Renal cortex interstitium (tissue), 15 donors: ENCODE measurements at places on chromosomes 3 and 15. TPM values are rescaled to one million over a fixed set of nuclear protein-coding genes. Genes with fewer than 3 reads are reported as not detected.

The ACOX2 gene
- polyA plus RNA-seq, result 33.4 TPM

GRCh38 chr3:16975083-16975482, 90.3 kb downstream of the PLCL2 start:
- DNase-seq, result no peak

The LMCD1 gene
- 35.8 TPM for polyA plus RNA-seq

DNA sequence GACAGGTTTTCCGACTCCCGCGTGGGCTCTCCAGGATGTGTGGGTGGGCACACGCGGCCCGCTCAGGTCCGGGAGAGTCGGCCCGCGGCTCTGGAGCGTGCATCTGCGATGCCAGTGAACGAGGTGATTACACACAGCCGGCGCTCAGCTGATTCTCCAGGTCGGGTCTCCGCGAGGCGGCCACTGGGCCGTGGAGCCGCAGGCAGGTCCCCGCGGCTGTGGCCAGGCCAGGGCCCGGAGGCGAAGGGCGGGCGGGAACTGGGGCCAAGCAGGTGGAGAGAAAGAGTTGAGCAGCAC, 13.2 kb downstream of the PAK6 start:
- DNase-seq, result no peak

- no peak for DNase-seq
Measured at GRCh38 chr15:93414576-93415231, 325.7 kb upstream of the RGMA start.

DNA sequence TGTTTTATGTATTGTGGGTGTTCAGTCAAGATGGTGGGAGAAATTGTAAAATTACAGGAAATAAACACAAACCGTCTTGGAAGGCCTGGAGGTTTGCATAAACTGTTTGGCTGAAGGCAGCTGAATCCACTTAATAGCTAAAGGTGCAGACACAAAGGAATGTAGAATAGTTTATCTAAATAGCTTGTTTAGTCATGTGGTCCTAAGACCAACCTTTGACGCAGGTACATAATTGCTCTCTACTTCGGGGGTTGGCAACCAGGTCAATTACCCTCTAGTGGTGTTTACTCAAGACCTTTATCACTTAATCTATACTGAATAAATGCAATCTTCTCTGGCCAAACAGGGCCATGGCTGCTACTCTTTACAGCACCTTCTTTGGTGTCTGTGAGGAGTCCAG, 502.8 kb downstream of the IGSF11 start:
- no peak for DNase-seq

The ADCY5 gene
- 10.0 TPM for polyA plus RNA-seq

DNA sequence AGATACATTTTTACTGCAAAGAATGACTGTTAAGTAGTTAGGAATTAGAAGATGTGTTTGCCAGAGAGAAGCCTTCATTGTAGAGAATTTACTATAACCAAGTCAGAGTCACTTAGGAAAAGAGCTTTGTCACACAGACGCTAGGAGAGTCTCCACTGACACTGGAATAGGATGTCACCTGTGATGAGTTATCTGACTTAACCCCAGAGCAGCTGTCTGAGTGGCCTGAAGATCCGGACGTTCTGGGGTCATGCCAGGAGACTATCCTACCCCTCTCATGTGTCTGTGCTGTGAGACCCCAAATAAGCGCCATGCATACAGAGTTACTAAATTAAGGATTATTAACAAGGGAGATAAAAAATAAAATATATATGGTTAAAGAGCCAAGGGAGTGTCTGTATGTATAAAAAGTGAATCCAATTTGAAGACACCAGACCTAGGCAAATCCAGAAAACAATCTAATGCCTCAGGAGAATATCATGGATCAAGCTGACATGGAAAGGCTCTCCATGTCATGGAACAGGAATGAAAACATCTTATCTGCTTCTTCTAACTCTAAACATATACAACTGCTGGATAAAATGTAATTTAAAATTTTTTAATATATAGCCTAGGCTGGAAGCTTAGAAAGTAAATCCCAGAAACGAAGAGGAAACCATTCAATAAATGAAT, 43.5 kb downstream of the ITGB5 start:
- DNase-seq, result no peak

DNA sequence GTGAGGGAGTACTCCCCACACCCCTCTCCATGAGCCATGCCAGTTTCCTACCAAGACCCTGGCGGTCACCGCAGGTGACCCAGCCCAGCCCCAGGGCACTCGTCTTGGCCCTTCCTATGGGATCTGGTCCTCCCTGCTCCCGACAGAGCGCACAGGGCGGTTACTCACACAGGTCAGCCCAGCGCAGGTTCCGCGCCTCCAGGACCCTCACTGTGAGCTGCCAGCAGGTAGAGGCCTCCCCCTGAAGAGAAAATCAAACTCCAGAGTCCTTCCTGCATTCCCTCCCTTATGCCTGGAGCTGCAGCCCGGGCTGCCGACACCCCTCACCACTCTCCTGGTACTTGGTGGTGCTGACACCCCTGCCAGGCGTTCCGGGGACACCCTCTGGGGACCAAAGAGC, 6.9 kb downstream of the PLA2G4D start:
- no peak for DNase-seq

DNA sequence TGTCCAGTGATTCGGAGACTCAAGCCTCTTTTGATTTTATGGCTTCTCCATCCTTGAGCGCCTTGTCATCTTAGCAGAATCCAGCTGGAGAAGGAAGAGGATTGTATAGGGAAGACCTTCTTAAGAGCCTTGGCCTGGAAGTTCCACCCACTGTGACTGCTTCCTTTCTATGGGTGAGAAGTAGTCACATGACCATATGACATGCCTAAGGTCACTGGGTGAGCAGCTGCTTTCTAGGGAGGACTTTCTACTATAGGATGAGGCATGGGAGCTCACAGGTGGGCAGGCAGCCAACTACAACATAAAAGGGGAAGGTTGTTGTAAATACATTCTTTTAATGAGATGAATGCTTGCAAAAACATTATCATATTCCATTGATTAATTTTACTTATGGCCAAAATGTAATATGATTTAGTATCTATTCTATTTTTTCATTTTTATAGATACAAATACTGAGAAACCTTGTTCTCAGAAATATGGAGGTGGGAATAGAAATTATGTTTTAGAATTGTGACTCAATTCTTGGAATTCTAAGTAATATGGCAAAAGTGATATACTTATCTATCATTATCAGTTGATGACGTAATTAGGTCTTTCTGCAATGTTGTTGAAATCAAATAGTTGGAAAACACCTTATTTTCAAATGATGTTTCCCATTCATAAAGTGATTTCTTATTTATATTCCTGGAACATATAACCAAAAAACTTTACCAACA, 53.6 kb upstream of the MINAR1 start:
- no peak for DNase-seq

The PARP15 gene
- polyA plus RNA-seq, result 0.47 TPM

- no peak for DNase-seq
Measured at GRCh38 chr15:98548139-98548971, 100.0 kb upstream of the IGF1R start.

DNA sequence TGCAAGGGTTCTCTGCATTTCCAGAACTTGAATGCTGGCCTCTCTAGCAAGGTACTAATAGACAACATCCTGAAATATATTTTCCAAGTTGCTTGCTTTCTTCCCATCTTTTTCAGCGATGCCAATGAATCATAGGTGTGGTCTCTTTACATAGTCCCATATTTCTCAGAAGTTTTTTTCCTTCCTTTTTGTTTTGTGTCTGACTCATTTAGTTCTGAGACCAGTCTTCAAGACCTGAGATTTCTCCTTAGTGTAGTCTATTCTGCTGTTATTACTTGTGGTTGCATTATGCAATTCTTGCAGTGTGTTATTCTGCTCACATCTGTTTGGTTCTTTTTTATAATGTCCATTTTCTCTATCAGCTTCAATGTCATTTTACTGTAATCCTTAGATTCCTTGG, 1265.0 kb upstream of the ALCAM start:
- DNase-seq, result no peak

DNA sequence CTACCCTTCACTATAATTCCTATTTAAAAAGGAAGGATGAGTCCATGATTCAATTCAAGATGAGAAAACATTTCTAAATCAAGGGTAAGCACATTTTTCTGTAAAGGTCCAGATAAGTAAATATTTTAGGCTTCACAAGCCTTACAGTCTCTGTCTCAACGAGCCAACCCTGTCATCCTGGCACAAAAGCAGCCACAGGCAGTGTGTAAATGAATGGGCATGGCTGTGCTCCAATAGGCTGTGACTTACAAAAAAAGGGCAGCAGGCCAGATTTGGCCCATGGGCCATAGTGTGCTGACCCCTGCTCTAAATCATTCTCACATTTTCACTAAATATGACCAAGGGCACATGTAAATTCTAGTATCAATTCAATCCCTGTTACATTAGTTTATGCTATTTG, 200.4 kb downstream of the WNT5A start:
- no peak for DNase-seq

GRCh38 chr3:97969541-97969940, 2.7 kb downstream of the RIOX2 start:
- DNase-seq, result no peak

The GOLGA6L7 gene
- polyA plus RNA-seq, result 0.25 TPM

The FBN1 gene
- 113 TPM for polyA plus RNA-seq

The CCDC14 gene
- polyA plus RNA-seq, result 153 TPM

The NSUN3 gene
- 10.9 TPM for polyA plus RNA-seq

The TBC1D23 gene
- polyA plus RNA-seq, result 37.1 TPM

GRCh38 chr3:133881939-133882825, 13.5 kb downstream of the RAB6B start:
- no peak for DNase-seq

The ROBO1 gene
- 118 TPM for polyA plus RNA-seq

The SHC4 gene
- polyA plus RNA-seq, result 2.5 TPM

DNA sequence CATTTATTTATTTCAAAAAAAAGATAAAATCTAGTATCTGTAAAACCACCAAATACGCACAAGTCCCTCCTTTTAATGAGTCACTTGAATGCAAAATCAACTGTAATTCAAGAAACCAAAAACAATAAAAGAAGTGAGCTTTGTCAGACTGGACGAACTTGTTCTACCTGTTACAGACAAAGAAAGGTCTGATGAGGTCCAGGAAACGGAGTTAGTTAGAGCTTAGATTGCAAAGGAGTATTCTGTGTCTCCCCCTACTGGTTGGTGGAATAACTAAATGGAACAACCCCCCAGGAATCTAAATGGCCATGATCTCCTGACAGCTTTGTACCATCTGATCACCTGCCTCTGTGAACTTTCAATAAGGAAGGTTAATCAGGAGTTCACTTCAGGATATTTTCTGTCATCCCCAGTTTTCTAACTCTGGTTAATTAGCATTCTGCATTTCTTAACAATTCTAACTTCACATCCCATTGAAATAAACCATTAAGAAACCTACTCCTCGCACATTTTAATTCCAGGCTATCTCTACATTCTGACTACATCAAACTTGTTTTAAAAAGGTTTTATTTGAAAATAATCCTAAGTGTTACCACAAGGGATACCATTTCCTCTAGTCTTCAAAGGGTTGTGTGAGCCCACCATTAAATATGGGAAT, 333.0 kb upstream of the SATB1 start:
- DNase-seq, result peak; percentile 68

DNA sequence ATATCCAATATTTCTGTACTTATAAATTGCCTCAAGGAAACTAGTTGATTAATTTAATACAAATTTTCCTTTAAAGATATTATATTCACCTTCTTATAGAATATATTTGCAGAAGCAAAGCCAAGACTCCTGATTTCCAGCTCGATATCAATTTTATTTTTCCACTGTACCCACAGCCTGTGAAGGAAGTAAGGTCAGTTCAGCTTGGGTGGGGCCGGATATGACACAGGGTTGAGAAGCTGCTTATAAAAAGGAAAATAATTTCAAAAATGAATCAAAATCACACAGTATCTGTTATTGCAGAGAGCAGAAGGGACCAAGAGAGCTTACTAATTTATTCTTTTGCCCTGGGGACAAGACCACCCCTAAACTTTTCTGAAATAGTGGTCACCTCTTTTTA, 491.4 kb downstream of the TUSC7 start:
- no peak for DNase-seq
